ENCODE measurements at places on chromosomes 7 and 10.

DNA sequence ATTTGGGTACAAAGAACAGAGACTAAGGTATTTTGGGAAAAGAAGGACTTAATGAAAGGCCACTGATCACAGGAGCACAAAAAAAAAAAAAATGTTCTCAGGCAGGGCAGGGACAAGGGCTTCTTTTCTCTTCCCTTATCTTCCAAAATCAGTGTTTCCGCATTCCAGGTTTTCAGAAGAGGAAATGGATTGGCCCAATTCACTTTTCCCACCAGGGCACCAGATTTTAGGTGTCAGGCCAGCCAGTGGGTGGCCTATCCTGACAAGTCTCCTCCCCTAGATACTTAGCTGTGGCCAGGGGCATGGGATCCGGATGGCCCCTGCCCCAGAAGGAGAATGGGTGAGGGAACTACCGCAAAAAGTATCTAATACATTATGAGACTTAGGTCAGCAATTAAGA lies 88.9 kb upstream of the WAC start:
- no peak for DNase-seq

DNA sequence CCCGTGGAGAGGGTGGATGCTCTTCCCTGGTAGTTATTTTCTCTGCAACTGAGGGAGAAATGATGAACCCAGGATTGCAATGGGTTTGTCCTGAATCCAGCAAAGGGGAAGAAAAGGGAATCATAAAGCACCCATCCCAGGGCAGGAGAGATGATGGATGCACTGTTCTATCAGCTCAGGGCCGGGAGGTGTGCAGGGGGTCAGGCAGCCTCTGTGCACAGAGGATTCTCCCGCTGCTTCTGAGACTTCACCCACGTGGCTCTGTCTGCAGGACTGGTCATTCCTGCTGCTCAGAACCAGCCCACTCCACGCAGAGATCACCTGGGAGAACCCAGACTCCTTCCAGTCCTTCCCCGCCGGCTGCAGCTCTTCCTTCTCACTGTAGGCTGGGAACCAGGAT lies 70.7 kb downstream of the RBAK start:
- no peak for DNase-seq

DNA sequence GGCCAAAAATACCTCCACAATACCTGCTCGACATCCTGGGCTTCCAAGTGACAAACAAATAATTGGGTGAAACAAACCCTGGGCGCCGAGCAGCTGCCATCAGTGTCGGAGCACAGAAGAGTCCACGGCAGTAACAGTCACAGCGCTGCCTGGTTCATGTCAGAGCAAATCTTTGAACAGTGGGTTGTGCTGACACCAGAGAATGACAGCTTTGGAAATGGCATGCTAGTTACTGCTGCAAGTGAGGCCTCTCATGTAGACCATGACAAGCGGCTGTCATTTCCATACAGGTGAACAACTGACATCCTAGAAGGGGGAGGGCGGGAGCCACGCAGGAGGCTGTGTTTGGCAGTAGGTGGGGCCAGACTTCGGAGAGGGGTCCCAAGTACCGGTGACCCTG lies 420.5 kb upstream of the GALNT17 start:
- no peak for DNase-seq

DNA sequence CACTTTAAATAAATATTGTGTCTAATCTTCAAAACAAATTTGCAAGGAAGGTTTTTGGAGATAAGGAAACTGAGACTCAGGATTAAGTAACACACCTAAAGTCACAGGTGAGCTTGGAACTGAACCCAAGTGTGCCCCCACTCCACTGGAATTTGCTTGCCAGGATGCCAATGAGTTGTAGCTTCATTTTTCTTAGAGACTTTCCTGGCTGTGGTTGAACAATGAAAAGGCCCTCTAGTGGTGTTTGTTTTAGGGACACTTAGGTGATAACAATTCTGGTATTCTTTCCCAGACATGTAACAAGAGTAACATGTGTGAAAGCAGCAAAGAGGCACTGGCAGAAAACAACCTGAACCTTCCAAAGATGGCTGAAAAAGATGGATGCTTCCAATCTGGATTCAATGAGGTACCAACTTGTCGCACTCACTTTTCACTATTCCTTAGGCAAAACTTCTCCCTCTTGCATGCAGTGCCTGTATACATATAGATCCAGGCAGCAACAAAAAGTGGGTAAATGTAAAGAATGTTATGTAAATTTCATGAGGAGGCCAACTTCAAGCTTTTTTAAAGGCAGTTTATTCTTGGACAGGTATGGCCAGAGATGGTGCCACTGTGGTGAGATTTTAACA lies 1.5 kb downstream of the IL6 start:
- no peak for DNase-seq

DNA sequence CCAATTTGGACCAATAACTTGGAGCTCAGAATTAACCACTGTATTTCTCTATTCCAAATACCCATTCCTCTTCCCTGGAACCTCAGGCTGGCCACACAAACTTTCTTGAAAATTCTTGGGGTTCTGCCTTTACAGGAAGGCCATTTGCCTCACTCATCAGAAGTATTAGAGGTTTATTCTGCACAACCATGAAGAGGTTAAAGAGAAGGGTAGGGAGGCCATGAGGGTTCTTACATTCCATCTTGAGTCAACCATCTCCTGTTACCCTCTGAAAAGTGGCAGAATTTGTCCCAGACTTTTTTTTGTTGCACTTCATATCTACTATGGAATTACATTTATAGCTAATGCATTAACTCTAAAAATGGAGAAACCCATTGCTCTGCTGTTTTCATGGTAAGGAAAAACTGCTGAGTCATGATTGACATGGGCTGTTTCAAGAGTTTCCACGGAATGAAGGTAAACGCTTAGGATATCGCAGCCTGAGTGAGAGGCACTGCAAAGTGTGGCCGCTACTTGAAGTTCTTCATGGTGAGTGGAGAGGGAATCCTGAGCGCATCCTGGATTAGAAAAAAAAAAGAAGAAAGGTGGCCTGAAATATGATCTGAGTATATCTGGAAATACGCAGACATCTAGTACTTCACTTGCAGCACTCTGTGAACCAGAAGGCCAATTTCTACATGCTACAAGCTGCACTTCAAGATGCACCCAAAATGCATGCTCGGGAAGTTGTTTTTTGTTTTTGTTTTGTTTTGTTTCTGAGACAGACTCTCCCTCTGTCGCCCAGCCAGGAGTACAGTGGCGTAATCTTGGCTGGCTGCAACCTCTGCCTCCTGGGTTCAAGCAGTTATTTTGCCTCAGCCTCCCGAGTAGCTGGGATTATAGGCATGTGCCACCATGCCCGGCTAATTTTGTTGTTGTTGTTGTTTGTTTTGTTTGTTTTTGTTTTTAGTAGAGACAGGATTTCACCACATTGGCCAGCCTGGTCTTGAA lies 83.7 kb downstream of the KIAA1217 start:
- DNase-seq, result no peak

DNA sequence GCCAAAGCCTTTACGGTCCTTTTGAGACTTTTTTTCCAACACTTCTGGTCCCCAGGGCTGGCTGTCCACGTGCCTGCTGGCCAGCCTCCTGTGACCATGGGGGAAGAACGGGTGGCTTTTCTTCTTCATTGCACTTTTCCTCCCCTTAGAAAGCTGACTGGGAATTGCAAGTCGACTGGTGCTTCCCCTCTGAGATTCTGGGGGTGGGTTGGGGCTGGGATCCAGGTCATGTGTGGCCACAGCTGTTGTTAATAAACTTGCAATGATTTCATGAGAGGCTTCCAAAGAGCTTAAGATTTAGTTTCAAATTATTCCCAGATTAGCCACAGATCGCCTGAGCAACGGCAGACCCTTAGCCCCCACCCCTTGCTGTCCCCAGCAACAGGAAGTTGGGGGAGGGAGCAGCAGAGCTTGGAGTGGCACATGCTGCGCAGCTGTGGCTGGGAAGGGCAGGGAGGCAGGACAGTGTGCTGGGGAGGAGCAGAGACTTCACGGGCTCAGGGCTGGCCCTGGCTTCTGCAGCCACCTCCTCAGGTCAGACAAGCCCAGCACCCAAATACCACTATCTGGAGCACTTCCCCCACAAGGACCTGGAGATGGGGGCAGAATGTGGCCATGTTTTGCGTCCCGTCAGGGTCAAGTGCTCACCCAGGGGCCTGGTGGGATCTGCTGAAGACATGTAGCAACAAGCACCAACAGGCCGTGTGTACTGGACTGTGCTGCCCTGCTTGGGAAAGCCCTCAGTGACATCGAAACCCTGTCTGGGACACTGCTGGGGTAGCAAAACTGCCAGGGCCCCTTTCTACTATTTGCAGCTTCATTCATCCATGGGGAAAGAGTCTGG lies 147.1 kb downstream of the RNF216 start:
- DNase-seq, result no peak

DNA sequence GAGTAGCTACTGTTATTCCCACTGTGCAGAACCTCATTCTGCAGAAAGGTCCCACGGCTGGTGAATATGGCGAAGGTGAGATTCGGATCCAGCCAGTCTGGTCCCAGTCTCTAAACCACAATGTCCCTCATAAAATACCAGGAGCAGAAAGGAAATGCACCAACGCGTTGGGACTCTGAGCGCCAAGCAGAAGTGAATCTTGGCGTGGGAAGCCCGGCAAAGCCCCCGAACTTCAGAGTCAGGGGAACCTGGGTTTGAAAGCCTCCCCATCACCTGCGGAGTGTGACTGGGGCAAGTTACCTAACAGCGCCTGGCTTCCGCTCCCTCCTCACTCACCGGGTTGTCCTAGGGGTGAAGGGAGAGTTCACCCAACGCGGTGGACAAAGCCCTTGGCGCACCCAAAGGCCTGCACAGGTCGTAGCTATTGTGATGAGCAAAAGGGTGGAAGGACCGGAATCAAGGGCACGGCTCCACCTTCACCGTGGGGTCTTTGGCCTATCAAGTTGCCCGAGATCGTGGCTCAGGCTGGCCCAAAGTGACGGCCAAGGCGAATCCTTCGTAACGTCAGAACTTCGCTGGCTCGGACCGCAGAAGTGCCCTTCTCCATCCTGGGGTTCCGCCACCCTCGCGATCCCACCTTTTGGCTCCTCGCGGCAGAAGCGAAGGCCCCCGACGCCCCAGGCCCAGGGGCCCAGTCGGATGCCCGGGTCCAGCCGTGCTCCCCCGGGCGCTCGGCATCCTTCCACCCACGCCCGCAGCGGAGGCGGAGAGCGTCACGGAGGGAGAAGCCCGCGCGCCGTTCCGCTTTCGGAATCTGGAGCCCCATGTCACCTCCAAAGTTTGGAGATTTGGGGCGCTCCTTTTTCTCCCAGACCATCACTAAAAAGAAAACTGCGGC lies 811 bp downstream of the RGS10 start:
- DNase-seq, result peak; percentile 71

GRCh38 chr10:121823993-121824463 lies 103.8 kb downstream of the ATE1 start:
- DNase-seq, result no peak

DNA sequence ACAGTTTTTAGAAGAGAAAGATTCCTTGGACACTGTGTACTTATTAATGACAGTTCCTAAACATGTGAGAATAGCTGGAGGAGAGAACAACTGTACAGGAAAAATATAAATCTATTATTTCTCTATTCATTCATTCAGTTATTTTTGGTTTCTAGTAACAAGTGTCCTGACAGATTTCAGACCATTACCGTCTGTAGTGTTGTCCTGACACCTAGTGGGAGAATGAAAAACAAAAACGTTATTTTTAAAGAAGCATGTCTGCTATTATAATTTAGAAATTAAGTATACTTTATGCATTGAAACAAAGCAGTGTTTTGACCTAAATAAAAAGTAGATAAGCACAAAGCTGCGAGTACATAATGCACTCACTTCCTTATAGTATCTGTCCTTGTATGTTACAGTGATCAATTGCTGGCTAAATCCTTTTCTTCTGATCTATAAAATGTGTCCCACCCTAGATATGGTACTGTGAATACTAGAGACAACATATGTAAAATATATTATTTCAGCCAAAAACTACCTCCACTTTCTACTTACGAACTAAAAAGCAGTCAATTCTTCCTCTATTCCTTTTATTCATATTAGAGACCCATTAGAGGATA lies 575.6 kb downstream of the ARL4A start:
- DNase-seq, result no peak
